ENCODE measurements at places on chromosomes 12 and 14. TPM values are rescaled to one million over a fixed set of nuclear protein-coding genes. Genes with fewer than 3 reads are reported as not detected.

GRCh38 chr14:79575032-79575431 lies 636.3 kb downstream of the DIO2 start:
- H3K27ac ChIP-seq, result no peak overlapping the region
- H3K27me3 ChIP-seq, result no peaks in the 10 kb centered on the region
- H3K36me3 ChIP-seq, result no peaks in the 10 kb centered on the region

DNA sequence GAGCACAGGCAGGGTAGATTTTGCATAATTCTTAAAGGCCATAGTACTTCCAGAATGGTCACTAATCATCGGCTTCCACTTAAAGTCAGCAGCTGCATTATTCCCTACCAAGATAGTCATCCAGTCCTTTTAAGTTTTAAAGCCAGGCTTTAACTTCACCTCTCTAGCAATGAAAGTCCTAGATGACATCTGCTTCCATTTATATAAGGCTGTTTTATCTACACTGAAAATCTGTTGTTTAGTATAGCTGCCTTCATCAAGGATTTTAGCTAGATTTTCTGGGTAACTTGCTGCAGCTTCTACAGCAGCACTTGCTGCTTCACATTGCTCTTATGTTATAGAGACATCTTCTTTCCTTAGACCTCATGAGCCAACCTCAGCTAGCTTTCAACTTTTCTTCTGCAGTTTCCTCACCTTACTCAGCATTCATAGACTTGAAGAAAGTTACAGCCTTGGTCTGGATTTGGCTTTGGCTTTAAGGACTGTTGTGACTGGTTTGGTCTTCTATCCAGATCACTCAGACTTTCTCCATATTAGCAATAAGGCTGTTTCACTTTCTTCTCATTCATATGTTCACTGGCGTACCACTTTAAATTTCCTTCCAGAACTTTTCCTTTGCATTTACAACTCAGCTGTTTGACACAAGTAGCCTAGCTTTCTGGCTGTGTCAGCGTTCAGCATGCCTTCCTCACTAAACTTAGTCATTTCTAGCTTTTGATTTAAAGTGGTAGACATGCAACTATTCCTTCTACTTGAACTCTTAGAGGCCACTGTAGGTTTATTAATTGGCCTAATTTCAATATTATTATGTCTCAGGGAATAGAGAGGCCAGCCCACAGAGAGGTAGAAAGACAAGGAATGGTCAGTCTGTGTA lies 209.9 kb upstream of the GARIN2 start:
- DNase-seq, result no peak
- no peaks in the 10 kb centered on the region for H3K4me1 ChIP-seq
- no peak overlapping the region for H3K27ac ChIP-seq
- H3K27me3 ChIP-seq, result no peaks in the 10 kb centered on the region
- no peaks in the 10 kb centered on the region for H3K36me3 ChIP-seq

DNA sequence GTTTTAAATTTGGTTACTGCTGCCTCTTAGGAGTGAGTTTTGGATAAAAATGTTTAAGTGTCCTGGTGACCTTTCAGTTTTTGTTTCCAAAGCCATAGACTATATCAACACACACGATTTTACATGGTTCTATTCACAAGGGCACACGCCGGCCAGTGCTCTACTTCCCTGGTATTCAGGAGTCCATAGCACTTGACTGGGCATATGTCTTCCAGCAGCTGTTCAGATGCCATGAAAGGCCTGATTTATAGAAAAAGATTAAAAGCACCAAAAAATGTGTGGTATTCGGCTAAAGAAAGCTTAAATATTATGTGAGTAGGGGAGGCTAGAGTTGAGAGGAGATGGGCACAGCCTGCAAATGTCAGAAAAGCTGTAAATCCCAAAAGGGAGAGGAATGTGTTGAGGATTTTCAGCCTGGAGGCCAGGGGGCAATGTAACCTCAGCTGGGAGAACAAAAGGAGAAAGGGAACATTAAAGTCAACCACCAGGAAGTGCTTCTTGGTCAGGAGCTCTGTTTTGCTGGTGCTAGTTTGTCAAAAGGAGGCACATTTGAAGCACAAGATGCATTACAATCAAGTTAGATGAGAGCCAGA lies 478.4 kb downstream of the RAD51B start:
- peak; percentile 52 for DNase-seq
- no peak overlapping the region for H3K4me3 ChIP-seq
- H3K36me3 ChIP-seq, result peaks cover 32% of the 10 kb centered on the region
- H3K27ac ChIP-seq, result no peak overlapping the region

DNA sequence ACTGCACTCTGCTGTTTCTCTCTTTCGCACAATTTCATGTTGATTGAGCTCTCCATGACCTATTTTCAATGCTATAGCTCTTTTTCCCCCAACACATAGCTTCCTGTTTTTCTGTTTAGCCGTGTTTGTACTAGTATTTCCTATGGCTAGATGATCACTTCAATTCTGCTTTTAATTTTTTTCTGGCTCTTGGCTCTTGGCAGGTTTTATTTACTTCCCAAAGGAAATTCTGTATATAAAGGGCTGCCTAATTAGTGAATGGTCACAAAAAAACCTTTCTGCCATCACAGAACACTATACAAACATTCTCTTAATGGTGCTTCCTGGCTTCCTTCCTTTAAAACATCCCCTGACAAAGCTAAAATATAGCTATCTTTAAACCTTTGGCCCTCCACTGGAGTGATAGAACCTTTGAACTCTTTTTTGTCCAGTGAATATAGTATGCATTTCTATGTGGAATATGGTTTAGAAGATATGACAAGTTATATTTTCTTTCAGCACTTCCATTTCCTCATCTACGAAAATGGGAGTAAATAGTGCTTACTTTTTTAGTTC lies 88.2 kb downstream of the RASSF9 start:
- no peaks in the 10 kb centered on the region for H3K36me3 ChIP-seq
- no peaks in the 10 kb centered on the region for H3K4me1 ChIP-seq
- no peak overlapping the region for H3K4me3 ChIP-seq
- DNase-seq, result no peak
- no peaks in the 10 kb centered on the region for H3K27me3 ChIP-seq
- no peak overlapping the region for H3K27ac ChIP-seq

Gene KLRD1
- total RNA-seq, result not detected
